Stomach (tissue), 19 donors: ENCODE measurements at places on chromosomes 7 and 10. TPM values are rescaled to one million over a fixed set of nuclear protein-coding genes. Genes with fewer than 3 reads are reported as not detected.

The CRHR2 gene
- not detected for total RNA-seq

DNA sequence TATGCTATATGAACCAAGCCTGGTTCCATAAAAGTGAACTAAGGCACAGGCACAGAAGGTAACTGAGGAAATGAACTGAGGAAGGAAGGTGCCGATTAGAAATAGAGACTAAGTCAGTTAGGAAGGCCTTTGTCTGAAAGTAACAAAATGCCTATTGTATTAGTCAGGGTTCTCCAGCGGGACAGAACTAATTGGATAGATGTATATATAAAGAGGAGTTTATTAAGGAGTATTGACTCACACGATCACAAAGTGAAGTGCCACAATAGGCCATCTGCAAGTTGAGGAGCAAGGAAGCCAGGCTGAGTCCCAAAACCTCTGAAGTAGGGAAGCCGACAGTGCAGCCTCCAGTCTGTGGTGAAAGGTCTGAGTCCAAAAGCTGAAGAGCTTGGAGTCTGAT lies 13.9 kb upstream of the PLXNA4 start:
- H3K4me1 ChIP-seq, result no peaks in the 10 kb centered on the region
- DNase-seq, result no peak
- no peak overlapping the region for H3K27ac ChIP-seq
- H3K36me3 ChIP-seq, result no peaks in the 10 kb centered on the region

DNA sequence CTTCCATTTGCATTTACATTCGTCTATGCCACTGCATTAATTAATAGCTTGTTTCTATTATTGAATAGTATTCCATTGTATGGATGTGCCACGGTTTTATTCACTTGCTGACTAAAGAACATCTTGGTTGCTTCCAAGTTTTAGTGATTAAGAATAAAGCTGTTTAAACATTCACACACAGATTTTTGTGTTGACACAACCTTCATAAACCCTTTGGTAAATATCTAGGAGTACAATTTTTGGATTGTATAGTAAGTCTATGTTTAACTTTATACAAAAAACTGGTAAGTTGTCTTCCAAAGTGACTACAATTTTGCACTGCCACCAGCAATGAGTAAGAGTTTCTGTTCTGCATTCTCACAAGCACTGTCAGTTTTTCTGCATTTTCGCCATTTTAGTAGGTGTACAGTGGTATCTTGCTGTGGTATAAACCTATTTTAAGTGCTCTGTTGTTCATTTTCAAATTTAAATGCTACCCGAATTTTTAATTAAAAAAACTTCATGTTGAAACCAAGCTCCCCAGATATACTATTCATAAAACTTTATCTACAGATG lies 121.4 kb downstream of the RNF133 start:
- no peak overlapping the region for H3K4me3 ChIP-seq
- H3K4me1 ChIP-seq, result no peaks in the 10 kb centered on the region
- H3K27ac ChIP-seq, result no peak overlapping the region
- H3K27me3 ChIP-seq, result no peaks in the 10 kb centered on the region
- no peaks in the 10 kb centered on the region for H3K36me3 ChIP-seq

GRCh38 chr7:152406491-152406890 lies 29.3 kb downstream of the KMT2C start:
- no peak for DNase-seq
- H3K4me3 ChIP-seq, result no peak overlapping the region
- no peaks in the 10 kb centered on the region for H3K36me3 ChIP-seq
- H3K27ac ChIP-seq, result no peak overlapping the region
- H3K27me3 ChIP-seq, result no peaks in the 10 kb centered on the region
- peaks cover 9% of the 10 kb centered on the region for H3K4me1 ChIP-seq
